ENCODE measurements at places on chromosomes 4 and X. TPM values are rescaled to one million over a fixed set of nuclear protein-coding genes. Genes with fewer than 3 reads are reported as not detected.

GRCh38 chr4:48190839-48191238 lies 56.8 kb upstream of the TXK start:
- DNase-seq = no peak

The GSX2 gene
- not detected for polyA plus RNA-seq

- no peak for DNase-seq
Observed at GRCh38 chrX:77691916-77692315, 94.1 kb downstream of the ATRX start.

The MSX1 gene
- polyA plus RNA-seq = 6.0 TPM

The ADGRG2 gene
- polyA plus RNA-seq = 0.07 TPM

GRCh38 chr4:183178201-183178600 lies 79.1 kb downstream of the WWC2 start:
- no peak for DNase-seq

GRCh38 chr4:26044524-26044923 lies 130.5 kb downstream of the SMIM20 start:
- no peak for DNase-seq

- no peak for DNase-seq
Observed at GRCh38 chrX:9134366-9134765, 100.4 kb upstream of the FAM9B start.

Measured in IMR-90 (cell line).